ENCODE measurements at places on chromosomes 3 and 15.

DNA sequence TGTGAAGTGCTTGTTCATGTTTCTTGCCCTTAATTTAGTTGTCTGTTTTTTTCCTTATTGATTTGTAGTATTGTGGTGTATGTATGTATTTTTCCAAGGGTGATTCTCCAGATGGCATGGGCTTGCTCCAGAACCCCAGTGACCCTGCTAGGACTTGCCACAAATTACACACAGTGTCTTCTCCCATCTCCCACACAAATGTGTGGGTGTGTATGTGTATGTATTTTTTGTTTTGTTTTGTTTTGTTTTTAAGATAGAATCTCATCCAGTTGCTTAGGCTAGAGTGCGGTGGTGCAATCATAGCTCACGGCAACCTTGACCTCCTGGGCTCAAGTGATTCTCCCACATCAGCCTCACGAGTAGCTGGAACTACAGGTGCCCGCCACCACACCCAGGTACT, 36.2 kb upstream of the ARID3B start:
- DNase-seq = no peak

GRCh38 chr3:167839460-167840134, 104.1 kb downstream of the SERPINI1 start:
- no peak for DNase-seq

GRCh38 chr3:38598791-38599190, 50.7 kb downstream of the SCN5A start:
- DNase-seq = no peak

GRCh38 chr3:44439499-44440295, 37.8 kb downstream of the ZNF445 start:
- peak; percentile 57 for DNase-seq

- peak; percentile 53 for DNase-seq
Measured at GRCh38 chr3:187352581-187353575, 15.3 kb upstream of the RTP4 start.

GRCh38 chr3:27677565-27677964, 44.6 kb downstream of the EOMES start:
- no peak for DNase-seq

- DNase-seq = no peak
Measured at GRCh38 chr3:35492841-35493240, 146.5 kb upstream of the ARPP21 start.

DNA sequence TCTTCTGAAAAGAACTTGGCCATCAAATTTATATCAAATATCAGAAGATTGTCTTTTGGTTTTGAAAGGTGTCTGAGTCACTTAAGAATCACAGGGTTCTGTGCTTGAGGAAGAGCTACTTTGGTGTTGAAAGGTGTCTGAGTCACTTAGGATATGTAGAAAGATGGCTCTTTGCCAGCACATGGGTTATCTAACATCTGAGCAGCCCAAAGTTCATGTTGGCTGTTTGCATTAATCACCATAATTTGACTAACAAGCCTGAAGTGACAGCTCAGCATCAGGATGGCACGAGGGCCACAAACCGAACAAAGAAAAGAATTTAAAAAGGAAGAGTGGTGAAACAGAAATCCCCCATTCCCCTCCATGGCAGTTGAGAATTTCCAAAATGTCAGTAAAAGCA, 190.5 kb upstream of the CMC1 start:
- DNase-seq = peak; percentile 36

- DNase-seq = no peak
Measured at GRCh38 chr3:46711305-46711704, 6.4 kb downstream of the PRSS50 start.

DNA sequence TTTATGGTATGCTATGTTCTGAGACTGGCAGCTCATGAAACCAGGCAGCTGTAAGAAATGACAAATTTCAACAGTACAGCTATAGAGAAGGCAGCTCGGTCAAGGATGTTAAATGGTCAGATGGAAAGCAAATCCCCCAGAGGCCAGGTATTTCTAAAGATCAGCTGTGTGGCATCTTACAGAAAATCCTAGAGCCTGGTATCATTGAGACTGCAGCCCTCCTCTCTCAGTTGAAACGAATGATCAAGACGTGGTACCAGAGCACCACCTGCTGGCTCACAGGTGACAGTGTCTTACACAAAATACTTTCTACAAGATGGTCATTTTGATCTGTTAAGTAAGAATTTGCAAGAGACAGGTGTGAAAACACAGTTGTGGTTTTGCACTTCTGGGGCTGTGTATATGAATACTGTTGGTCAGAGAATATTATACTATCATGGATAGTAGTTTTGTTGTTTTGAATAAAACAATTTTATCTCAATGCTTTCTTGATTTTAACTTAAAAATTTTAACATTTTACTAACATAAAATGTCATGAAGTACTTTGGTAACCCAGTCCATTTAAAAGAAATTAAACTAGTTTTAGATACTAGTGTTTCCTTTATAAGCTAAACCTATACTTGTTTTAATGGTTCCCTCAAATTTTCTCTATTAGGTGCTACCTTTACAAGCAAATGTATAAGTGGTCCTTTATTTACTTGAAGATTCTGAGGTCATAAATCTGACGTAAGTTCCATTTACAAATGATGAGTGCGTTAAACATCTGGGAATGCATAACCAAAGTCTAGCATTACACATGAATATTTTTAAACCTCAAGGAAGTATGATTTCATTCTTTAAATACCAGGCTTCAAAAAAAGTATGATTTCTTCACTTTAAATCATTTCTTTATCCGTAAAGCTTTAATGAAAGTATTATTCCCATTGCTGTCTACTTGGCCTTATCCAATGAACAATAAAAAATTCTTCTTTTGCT, 121.8 kb downstream of the PDZRN3 start:
- peak; percentile 56 for DNase-seq

DNA sequence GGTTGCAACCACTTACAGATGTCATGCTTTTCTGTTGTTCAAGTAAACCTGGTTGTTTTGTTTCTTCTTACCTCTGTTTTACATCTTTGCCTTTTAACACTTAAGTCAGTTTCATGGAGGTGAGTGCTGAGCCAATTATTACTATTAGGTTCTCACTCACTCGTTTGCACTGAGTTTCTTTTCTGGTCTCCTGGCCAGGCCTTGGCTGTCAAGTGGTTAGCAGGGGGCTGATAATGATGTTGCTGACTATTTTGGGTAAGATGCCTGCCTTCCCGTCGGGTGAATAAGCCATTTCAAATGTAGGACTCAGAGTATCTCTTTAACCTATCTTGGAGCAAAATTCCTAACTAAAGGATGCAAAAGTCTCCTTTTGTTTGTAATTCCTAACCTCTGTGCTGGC, 78.5 kb downstream of the KLHL25 start:
- DNase-seq = no peak

DNA sequence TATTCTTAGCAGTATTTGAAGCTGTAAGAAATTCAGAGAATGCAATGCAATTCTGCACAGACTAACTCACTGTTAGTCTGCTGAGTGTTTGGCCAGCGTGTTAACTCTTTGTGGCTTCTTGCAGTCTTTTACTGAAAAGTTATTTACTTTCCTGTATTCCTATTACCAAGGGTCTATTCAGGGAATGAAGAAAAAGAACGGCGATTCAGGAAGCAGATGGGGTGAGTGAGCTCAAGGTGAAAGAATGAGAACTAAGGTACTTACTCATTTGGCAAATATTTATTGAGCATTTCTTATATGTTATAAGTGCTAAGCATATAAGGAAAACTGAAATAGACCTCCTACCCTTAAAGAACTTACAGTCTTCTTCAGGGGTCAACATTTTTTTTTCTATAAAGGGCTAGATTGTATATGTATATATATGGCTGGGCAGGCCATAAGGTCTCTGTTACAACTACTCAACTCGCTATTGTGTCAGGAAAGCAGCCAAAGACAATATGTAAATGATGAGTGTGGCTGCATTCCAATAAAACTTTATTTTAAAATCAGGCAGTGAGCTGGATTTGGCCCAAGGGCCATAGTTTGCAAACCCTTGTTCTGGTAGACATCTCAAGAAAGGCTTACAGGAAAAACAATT, 271.9 kb upstream of the GADL1 start:
- DNase-seq = no peak

GRCh38 chr15:85141726-85142125, 160.1 kb downstream of the PDE8A start:
- DNase-seq = no peak

DNA sequence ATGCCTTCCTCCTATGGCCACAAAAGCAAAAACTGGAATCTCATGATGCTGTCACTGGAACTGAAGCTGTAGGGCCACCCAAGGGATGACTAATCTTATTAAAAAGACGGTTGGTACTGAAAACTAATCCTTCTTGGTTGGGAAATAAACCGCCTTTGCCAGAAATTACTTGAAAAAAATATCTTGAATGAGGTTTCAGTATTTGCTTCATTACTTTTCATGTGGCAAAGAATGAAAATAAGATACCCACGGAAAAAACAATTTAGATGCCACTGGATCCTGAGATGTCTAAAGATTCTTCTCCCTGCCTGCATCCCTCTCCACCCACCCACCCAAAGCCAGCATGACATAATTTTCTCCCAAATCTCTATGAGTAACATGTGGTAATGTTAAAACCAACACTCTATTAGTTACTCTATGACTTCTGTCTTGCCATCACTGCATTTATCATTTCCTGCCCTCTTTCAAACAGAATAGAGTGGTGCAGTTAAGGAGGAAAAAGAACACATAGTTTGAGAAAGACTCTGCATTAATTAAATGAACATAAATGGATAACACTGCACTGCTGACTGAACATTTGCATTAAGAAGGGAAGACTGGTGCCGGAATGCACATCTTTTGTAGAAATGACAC, 111.8 kb upstream of the DPH6 start:
- DNase-seq = no peak

GRCh38 chr3:20478436-20478835, 292.4 kb upstream of the SGO1 start:
- no peak for DNase-seq

GRCh38 chr3:81695302-81695701, 66.1 kb downstream of the GBE1 start:
- DNase-seq = no peak

DNA sequence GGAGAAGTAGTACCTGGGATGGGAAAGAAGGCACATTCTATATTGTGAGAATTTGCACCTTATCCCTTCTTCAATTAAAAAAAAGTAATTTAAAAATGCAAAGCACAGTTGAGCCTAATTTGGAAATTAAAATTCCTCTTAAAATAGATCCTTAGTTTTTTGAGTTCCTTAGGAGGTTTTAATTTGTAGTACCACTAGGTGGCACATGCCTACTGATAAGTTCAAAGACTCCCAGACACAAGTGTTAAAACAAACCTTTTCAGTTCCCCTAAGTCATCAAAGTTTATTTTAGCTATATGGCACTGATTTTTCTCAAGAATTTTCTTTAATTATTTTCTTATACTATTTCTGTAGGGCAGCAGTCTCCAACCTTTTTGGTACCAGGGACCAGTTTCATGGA, 127.6 kb upstream of the AZI2 start:
- no peak for DNase-seq

GRCh38 chr3:193879099-193879863, 256.7 kb upstream of the HES1 start:
- no peak for DNase-seq
